ENCODE measurements at places on chromosomes 13 and 19.

- no peak for DNase-seq
These were observed 1390.7 kb downstream of the SLITRK5 start for GRCh38 chr13:89061821-89062220.

DNA sequence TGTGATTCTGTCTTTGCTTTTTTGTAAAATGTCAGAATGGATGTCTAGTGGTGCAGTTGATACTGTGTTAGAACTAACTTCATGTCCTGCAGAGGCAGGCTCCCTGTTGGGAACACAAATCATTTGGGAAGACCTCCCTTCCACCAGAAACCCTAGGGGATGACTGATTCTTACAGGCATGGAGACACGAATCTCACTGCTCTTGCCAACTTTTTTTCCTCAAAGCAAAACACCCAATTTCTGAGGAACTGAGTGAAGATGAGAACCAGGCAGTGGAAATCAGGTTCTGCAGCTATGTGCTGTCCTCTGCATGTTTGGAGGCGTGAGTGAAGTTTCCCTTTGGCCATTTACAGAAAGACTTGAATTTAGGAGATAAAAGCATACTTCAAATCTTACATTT is 87.5 kb upstream of the CSNK1A1L start:
- DNase-seq: no peak

GRCh38 chr13:44089452-44089851 is 209.7 kb downstream of the LACC1 start:
- DNase-seq: no peak

DNA sequence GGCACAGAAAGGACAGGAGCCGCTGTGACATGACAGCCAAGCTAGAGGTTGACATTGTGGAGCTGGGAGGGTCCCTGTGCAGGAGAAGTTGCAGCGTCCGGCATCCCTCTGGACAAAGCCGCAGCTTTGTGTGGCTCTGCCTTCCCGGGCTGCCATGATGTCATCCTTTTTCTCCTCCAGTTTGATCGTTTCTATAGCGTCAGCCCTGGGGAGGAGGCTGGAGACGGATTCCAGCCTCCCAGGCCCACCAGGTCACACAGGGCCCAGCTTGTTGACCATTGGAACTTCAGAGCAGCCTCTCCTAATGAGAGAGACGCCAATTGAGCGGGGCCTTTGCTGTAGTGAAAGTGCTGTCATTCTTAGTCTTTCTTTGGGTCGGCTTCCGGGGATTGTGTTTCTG is 3.8 kb upstream of the KCNJ14 start:
- DNase-seq: no peak

- no peak for DNase-seq
These were observed 609.5 kb downstream of the UQCRFS1 start for GRCh38 chr19:28603453-28603852.

DNA sequence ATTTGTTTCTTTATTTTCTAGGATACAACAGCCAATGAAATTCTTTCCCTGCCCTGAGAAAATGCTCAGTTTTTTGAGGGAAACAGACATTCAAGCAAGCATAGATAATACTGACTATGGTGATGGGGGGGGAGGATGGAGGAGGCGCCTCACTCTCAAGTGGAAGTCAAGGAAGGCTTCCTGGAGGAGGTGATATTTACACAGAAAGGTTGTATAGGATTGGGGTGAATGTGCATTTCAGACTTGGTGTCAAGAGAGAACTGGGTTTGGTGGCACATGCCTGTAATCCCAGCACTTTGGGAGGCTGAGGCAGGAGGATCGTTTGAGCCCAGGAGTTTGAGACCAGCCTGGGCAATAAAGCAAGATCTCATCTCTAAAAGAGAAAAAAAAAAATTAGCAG is 12.2 kb upstream of the ADGRE1 start:
- DNase-seq: no peak

GRCh38 chr13:97030705-97031452 is 36.6 kb upstream of the OXGR1 start:
- no peak for DNase-seq

DNA sequence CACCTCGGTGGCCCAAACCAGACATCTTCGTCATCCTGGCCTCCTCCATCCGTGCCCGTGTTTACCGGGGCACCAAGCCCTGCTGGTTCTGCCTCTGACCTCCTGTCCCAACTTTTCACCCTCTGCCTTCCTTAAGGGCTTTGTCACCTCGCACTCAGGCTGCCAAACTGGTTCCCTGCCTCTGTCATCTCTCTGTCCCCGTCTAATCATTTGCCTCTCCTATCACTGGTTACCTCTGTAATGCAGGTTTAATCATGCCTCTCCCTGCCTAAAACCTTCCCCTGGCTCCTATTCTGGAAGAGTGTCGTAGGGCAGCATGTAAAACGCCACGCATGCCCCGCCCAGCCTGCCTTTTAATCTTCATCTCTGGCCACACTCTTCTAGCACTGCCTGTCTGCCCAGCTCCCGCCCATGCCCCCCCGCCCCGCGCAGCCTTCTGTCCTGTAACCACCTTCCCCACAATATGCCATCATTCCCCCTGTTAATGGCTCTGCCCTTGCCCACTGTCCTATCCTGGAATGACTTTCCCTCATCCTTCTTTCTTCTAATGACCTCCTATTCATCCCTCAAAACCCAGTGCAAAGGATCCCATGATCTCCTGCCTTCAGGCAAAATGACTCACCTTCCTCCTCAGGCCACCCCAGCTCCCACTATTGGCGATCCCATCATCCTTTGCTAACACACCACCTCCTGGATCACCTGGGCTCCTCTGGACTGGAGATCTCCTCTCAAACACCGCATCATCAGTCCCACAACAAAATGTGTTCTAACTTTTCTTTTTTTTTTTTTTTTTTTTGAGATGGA is 66.7 kb downstream of the PEX11G start:
- no peak for DNase-seq

DNA sequence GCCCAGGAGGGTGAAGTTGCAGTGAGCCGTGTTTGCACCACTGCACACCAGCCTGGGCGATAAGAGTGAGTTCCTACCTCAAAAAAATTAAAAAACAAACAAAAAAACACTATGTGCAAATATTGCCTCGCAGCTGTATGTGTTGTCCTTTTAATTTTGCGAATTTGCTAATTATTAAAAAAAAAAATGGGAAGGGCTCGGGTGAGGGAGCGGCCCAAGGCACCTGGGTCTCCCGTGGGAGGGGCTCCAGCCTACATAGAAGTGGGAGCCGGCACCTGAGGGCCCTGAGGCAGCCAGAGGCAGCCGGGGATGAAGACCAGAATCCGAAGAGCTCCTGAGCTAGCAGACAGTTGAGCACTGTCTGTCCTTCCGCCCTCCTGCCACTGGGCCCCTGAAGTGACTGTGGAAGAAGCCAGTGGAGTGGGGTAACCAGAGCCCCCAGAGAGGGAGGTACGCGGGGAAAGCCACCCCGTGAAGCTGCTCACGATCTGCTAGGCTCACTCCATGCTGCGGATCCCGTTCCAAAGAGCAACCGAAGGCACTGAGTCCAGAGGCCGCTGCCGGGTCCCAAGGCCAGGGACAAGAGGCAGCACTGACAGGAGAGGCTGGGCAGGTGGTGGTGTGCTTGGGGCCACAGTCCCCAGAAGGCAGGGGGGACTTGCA is 6.5 kb downstream of the IZUMO4 start:
- no peak for DNase-seq

DNA sequence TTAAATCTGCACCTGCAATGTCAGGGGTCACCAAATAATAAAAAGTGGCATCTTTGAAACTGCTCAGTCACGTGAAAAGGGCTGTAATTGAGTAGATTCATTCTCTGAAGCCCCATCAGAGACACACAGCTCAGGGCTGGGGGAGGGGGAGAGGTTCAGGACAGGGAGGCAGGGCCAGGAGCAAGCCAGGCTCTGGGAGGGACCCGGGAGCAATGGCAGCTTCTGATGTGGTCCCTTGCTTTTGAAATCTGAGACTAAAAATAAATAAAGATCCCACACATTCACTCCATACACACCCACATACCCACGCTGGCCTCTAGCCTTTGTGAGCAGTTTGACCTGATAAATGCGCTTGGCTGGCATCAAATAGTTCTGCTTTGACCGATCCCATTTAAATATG is 32.8 kb downstream of the GSX1 start:
- DNase-seq: no peak

DNA sequence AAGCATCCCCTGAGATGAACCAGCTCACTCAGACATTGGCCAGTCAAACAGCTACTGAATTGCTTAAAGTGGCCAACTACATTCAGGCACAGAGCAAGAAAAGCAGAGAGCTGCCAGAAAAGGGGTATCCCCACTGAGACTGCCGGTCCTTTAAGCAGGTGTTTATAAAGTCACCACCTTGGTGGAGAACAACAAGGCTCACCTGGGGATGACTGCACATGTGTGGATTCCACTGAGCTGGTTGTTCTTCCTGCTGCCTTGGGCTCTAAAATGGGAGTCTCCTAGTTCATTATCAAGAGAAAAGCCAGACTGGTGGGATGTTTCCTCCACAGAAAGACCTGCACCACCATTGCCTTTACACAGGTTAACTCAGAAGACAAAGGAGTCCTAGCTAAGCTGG is 51.8 kb upstream of the IPO5 start:
- no peak for DNase-seq

GRCh38 chr19:29540114-29540513 is 14.3 kb downstream of the VSTM2B start:
- no peak for DNase-seq

DNA sequence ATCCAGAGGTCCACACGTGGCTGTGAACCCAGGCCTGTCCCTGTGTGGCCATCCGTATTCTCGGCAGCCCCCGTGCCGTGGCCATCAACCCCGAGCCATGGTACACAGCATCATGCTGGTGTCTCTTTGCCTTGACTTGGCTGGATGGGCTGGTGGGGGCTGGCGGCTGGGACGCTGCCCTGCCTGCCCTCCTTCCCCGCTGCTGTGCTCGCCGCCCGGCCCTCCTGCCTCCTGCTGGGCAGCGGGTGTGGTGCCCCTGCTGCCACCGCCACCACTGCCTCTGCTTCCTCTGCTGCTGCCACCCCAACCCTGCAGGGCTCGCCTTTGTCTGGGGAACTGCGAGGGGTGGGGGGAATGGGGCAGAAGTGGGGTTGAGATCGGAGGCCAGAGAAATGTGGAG is 19.7 kb upstream of the EHD2 start:
- DNase-seq: no peak

DNA sequence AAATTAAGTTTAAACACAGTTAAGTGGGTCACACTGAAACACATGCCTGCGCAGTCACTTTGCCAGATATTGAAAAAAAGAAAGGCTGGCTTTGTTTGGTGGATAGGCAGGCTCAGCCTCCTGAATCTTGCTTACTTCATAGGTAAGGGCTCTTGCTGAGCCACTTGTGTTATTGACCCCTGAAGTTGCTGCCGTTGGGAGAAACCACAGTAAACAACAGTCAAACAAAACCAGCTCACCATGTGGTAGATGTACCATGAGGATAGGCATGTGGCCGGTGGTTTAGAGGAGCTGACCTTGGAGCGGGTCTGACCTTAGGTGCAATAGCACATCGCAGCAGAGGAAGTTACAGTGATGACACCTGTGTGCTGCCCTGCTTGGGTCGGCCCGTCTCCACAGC is 52.2 kb downstream of the SPATA13 start:
- DNase-seq: no peak

GRCh38 chr13:19589312-19589711 is 28.0 kb upstream of the TPTE2 start:
- no peak for DNase-seq

- DNase-seq: no peak
These were observed 31.1 kb downstream of the CEACAM8 start for GRCh38 chr19:42563352-42564210.

DNA sequence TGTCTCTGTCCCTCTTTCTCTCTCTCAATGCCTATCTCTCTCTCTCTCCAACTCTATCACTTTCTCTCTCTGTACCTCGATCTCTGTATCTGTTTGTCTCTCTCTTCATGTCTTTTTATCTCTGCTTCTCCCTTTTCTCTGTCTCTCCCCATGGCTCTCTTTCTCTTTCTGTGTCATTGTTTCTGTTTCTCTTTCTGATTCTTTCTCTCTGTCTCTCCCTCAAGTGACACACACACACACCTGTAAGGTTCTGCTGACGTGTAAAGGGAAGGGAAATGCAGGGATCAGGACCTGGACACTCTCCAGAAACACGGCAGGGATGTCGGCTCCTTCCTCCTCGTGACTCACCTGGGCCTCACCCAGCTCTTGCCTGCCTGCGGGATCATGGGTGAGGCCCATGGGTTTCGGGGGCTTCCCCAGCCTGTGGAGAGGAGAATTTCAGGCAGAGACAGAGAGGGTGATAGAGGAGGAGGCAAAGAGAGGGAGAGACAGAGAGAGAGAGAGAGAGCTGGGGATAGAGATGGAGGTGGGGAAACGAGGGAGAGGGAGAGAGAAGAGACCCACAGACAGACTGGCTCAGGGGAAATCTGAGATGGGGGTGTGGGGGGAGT is 5.4 kb upstream of the PLAUR start:
- no peak for DNase-seq
